ENCODE measurements at places on chromosomes 3 and 15.

DNA sequence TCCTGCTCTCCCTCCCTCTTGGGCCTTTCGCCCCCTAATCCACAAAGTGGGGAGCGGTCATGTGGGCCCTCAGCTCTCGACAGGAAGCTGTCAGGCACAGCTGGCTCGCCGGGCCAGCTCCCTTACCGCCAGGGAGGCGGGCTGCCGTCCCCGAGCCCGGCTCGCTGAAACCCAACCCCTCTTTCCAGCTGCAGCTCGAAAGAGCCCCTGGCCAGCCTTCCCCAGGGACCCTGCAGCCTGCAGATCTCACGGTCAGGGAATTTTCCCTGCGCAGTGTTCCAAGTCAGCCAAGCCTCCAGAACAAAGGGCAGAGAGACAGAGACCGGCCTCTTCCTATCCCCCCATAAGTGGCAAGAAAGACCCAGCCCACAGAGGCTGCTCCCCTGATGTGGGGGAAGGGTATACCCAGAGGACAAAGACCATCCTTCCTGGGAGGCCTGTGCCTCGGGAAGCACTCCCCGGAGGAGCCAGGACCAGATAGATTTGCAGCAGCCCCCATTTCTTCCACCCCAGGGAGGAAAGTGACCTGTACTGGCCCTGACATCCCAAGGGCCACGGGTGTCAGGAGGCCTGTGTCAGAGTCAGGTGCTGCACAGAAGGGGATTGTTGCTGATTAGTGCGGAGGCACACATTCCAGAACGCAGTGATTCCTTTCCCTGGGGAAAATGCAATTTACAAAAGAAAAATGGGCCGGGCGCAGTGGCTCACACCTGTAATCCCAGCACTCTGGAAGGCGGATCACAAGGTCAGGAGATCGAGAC is 32.6 kb downstream of the MAGEF1 start:
- no peak for DNase-seq

GRCh38 chr15:49953421-49953820 is 165.6 kb downstream of the ATP8B4 start:
- no peak for DNase-seq

- DNase-seq = no peak
Measured at GRCh38 chr3:166860217-166860616, 519.9 kb downstream of the ZBBX start.

DNA sequence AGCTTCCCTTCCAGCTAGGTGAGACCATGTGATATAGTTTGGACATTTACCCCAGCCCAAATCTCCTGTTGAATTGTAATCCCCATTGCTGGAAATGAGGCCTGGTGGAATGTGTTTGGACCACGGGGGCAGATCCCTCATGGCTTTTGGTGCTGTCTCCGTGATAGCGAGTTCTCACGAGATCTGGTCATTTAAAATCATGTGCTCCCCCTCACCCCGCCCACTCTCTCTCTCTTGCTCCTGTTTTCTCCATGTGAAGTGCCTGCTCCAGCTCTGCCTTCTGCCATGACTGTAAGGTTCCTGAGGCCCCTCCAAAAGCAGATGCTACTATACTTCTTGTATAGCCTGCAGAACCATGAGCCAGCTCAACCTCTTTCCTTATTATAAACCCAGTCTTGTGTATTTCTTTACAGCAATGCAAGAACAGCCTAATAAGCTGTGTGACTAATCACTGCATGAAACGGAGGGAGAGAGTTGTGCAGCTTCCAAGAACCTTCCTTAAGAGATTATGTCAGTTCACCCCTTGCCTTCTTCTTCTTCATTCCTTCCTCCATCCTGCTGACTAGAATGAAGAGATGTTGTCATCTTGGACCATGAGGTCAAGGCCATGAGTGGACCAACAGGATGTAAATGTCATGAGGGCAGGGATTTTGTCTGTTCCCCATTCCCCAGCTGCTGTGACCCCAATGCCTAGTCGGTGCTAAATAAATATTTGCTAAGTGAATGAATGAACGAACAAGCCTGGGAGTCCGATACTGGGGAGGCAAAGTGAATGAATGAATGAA is 91.0 kb downstream of the CPN2 start:
- no peak for DNase-seq

DNA sequence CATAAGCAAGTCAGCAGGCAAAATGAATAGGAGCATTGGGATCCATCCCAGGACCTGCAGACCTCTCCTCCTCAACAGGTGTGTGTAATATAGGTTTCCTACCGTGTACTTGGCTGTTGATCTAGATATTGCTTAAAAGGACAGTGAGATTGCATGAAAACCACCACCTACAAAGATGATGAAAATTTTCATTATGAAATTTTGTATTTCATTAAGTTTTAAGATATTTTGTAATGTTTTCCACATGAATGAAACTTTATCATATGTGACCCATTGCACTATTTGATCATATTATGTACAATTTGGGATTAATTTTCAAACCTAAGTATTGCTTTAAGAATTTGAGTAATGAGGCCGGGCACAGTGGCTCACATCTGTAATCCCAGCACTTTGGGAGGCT is 94.3 kb upstream of the TRPM1 start:
- no peak for DNase-seq

- DNase-seq = peak; percentile 53
Measured at GRCh38 chr3:146142757-146143156, 18.2 kb downstream of the PLOD2 start.

- no peak for DNase-seq
Measured at GRCh38 chr3:149316437-149316836, 17.0 kb downstream of the TM4SF18 start.

GRCh38 chr3:11392014-11392859 is 120.0 kb downstream of the ATG7 start:
- peak; percentile 6 for DNase-seq

DNA sequence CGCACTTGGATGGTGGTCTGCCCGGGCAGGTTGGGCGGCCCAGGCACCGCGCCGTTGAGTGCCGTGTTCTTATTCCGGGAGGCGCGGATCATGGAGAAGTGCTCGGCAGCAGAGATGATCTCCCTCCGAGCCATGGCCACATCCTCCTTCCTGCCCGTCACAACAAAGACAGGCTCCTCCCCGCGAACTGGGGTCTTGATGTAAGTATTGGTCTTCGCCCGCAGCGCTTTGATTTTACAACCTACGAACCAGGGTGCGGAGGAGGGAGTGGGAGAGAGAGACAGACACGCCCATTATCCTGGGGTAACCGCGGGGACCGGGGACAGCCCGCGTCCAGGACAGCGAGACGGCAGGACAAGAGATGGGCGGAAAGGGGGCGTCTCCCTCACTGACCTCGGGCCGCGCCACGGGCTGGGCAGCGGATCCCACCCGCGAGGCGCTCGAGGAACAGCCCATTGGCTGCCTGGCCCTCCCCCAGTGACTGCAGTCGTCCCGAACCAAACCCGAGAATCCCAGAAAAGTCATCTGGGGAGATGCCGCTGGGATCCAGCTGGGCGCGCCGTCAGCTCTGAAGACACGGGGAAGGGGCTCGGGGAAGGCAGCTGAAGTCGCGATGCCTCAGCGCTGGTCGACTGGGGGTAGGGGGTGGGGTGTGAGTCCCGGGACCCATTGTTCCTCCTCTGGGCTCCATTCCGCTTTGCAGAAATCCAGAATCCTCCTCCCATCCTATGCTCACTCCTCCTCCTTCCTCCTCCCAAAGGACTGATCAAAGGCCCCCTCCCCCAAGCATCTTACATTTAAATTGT is 1.2 kb downstream of the MEX3B start:
- DNase-seq = peak; percentile 47

- DNase-seq = no peak
Measured at GRCh38 chr15:90596943-90597342, 67.2 kb downstream of the CRTC3 start.

DNA sequence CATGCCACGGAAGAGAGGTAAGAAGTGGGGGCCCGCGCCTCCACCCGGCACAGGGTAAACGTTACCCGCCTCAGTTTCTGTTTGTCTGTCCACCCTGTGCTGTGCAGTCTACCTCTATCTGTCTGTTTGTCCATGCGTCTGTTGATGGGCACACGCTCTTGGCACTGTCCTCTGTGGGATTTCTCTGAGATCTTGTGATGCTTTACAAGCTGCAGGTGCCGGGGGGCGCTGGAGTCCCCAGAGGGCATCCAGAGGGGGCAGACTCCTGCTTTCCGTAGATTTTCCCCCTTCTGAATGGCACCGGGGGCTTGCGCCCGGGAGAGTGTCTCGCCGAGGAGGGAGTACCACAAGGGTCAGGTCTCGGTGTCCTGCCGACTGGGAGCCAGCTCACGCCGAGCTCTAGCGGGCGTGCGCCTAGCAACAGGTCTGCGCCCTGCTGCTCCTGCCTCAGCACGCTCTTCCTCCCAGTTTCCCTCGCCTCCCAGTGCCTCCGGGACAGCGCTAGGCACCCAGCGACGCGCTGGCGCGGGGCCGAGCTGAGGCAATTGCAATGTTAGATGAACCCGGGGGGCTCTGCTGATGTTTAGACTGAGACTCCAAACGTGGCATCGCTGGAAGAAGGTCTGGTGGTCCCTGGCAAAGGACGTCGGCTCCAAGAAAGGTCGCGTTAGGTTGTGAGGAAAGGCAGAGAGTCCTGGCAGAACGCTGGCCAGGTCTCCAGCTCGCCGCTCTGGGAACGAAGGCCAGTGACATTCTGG is 667 bp downstream of the CEMIP start:
- no peak for DNase-seq

DNA sequence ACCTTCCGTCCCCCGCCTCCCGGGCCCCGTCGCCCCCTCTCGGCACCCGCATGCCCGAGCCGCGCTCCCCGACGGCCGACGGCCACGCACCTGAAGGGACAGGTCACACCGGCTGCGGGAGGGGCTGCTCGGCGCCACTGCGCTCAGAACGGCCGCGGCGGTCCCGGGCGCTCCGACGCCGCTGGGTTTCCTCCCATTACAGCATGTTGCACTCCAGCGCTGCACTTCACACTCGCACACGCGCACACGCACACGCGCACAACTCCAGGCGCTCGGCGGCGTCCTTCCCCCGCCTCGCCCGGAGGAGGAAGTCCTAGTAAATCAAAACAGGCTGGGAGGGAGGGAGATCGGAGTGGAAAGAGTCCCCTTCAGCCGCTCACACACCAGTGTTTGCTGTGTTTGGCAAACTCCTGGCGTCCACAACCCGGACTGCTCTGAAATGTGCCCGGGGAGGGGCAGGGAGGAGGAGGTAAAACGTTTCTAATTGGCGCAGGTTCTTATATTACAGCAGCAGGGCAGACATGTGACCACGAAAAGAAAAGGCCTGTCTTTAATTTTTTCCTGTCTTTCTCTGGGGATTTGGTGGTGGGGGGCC is 76.7 kb upstream of the VGLL4 start:
- peak; percentile 69 for DNase-seq

DNA sequence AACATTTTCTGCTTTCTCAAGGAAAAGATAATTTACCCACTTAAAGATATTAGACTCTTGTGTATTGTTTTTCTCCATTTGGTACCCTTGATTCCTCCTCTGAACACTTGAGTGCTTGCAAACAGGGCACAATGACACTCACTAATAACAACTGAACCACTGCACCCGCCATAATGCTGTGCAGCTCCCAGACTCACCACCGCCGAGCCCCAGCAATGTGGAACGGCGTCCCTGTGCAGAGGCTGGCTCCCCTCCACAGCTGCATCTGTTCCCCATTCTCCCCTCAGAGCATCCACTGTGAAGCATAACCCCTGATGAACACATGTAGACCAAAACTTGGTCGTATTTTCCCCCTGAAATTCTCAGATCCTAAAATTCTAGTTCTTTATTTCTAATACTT is 276.2 kb upstream of the PLSCR5 start:
- DNase-seq = no peak

- no peak for DNase-seq
Measured at GRCh38 chr3:70000563-70001081, 1.1 kb downstream of the SAMMSON start.

DNA sequence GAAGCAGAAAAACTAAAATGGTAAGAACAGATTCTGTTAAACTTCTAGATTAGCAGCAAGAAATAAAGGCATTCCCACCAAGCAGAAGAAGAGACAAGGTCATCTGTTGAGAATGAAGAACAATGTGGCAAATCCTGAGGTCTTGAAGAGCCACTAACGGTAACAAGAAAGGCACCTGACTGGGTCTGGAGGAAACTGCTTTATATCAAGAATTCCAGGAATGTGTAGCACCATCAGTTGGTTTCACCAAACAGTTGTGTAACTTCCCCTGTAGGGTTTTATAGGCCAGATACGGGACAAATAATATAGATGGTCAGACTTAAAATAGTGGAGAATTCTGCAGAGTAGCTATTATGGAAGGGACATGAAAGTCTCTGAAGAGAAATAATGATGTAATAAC is 57.3 kb downstream of the ACAP2 start:
- no peak for DNase-seq
